ENCODE measurements at places on chromosomes 3 and 15. TPM values are rescaled to one million over a fixed set of nuclear protein-coding genes. Genes with fewer than 3 reads are reported as not detected.

The MORC1 gene
- not detected for total RNA-seq

The KNG1 gene
- not detected for total RNA-seq

The TGM4 gene
- total RNA-seq: 0.10 TPM

DNA sequence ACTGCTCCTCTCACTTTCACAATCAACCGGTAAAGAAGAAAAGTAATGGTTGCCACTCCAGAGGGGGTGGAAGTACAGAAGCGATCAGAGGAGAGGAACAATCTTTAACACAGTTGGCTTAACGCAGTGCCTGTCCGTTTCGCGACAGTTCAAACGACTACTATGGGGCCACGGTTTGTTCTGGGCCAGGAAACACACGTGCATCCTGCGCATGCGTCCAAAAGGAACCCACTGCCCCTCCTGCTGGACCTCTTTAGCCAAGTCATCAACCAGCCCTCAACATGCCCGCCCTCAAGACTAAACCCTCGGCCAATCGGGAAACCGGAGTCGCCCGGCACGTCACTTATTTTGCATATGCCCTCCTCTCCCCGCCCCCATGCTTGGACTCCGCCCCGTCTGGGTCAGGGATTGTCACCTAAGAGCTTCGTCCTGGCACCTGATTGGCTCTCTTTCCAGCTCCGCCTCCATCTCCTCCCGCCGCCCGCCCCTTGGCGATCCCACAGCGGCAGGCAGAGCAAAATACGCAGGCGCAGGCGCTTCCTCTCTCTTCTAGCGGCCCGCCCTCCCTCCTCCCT lies 345 bp upstream of the CDV3 start:
- peak; percentile 100 for DNase-seq

GRCh38 chr3:147906285-147906684 lies 497.1 kb downstream of the ZIC1 start:
- no peak for DNase-seq

- peak; percentile 73 for DNase-seq
These were observed 140.6 kb upstream of the SLITRK3 start for GRCh38 chr3:165336786-165337185.
